HCT116 (cell line): ENCODE measurements at places on chromosomes 1 and 21.

- DNase-seq = peak; percentile 67
These were observed 44.4 kb upstream of the RABGAP1L start for GRCh38 chr1:174114788-174115448.

GRCh38 chr1:223233019-223233409, 90.0 kb upstream of the TLR5 start:
- DNase-seq = no peak

- no peak for DNase-seq
These were observed 16.3 kb downstream of the SOX13 start for GRCh38 chr1:204089044-204089751.

GRCh38 chr1:22142315-22143064, 407 bp downstream of the WNT4 start:
- DNase-seq = no peak

DNA sequence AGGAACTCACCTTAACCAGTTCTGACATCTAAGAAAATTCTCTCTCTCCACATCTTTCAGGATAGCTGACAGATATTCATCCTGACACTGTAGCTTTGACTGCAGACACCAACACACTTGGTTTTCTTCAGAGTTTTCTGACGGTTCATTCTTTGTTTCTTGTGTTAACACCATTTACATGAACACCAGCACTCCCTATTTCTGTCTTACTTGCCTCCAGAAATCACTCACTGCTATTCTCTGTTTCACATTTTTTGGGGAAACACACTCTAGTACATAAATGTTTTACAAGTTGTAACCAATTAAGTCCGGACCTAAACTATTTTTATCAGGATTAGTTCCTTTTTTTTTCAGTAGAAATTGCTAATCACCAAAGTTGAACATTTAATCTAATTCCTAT, 15.4 kb downstream of the FLVCR1 start:
- DNase-seq = no peak

DNA sequence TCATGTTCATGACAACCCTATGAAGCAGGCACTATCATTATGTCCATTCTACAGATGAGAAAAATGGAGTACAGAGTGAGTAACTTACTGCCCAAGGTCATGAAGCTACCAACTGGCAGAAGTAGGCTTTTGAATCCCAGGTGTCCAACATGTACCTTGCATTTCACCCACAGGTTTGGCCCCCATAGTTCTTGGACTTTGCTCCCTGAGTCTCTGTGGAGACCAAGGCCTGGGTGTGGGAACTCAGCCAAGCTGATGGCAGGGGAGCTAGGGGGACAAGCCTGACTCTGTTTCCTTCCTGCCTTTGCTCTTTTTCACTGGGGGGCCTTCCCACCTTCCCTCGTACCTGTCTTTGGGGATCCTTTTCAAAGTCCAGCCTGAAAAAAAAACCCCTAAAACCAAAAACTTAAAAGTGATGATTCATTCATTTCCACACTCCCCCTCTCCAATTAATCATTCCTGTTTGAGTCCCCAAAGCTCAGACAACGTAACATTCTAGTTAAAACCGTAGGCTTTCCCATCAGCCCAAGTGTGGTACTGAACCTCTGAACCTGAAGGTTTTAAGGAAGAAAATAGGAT, 8.5 kb upstream of the TTC22 start:
- DNase-seq = no peak

DNA sequence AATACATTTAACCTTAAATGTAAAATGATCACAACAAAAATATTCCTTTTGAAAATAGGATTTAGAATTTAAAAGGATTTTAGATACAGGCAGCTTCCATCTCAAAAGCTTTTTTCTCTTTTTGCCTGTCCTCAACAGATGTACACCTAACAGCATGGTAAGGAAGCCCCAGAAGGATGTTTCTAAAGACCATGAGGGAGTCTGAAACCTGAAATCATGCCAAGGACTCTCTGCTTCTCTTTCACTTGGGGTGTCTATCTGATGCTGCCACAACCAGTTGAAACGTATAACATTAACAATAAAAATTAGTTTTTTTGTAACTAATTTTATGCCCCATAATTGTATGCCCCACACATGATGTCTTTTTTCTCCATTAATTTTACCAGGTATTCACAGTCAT, 5.4 kb upstream of the ZNF281 start:
- no peak for DNase-seq

GRCh38 chr1:61102041-61102440, 19.7 kb downstream of the NFIA start:
- no peak for DNase-seq

- no peak for DNase-seq
These were observed 23.5 kb downstream of the PEX14 start for GRCh38 chr1:10498231-10498630.

- no peak for DNase-seq
These were observed 221.7 kb downstream of the C1orf94 start for GRCh38 chr1:34398241-34398915.

GRCh38 chr1:78104322-78104721, 58.6 kb downstream of the GIPC2 start:
- DNase-seq = no peak

- no peak for DNase-seq
These were observed 1.3 kb upstream of the LMOD1 start for GRCh38 chr1:201947697-201948008.

GRCh38 chr1:109252167-109252892, 3.0 kb downstream of the CELSR2 start:
- DNase-seq = no peak

DNA sequence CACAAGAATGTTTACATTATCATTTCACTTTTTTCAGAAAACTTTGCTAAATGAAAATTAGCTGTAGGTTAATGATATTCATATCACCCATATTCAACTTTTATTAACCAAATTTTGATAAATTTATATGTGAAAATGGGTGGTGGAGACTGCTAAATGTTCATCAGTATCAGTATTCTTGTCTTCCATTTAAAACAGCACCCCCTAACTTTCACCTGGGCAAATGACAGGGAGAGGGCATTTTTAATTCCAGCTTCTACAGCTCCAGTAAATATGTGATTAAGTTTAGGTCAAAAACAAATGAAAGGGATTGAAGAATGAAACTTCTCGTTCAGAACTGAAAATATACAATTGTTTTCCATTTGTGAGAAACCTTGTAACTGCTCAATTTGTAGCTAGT, 722.2 kb downstream of the KCNT2 start:
- DNase-seq = peak; percentile 3

DNA sequence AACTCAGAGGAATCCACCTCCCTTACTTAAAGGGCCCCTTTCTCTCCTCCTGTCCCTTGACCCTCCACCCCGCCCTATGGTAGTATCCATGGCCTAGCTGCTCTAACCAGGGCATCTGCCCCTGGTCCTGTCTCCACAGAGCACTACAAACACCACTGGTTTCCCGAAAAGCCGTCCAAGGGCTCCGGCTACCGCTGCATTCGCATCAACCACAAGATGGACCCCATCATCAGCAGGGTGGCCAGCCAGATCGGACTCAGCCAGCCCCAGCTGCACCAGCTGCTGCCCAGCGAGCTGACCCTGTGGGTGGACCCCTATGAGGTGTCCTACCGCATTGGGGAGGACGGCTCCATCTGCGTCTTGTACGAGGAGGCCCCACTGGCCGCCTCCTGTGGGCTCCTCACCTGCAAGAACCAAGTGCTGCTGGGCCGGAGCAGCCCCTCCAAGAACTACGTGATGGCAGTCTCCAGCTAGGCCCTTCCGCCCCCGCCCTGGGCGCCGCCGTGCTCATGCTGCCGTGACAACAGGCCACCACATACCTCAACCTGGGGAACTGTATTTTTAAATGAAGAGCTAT, 1.7 kb downstream of the BTG2 start:
- DNase-seq = no peak

DNA sequence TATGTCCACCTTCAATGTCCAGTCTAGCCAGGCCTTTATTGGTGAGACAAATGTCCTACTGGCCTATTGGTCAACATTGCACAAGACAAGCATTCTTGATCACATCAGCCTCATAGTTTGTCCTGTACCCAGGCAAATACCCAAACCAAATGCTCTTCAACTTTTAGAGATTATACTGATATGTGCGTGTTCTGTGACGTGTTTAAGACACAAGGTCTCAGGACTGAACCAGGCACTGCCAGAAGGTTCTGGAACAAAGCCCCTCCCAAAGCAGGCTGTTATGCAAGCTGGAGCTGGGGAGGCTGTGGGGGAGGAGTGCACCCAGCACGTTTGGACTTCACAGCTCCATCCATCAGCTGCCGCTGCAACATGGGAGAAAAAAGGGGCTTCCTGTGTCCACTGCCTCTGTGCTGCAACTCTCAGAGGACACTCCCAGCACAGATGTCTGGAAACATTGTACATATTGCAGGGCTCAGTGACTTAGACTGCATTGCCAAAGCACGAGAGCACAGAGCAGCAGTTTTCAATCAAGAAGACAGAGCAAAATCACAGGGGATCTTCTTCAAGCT, 45.9 kb downstream of the NID1 start:
- DNase-seq = no peak

GRCh38 chr1:71587961-71588360, 507.1 kb upstream of the ZRANB2 start:
- DNase-seq = no peak

- no peak for DNase-seq
These were observed 9.3 kb upstream of the IKBKE start for GRCh38 chr1:206460836-206461426.

- DNase-seq = no peak
These were observed 809 bp downstream of the SYT11 start for GRCh38 chr1:155859881-155860871.

DNA sequence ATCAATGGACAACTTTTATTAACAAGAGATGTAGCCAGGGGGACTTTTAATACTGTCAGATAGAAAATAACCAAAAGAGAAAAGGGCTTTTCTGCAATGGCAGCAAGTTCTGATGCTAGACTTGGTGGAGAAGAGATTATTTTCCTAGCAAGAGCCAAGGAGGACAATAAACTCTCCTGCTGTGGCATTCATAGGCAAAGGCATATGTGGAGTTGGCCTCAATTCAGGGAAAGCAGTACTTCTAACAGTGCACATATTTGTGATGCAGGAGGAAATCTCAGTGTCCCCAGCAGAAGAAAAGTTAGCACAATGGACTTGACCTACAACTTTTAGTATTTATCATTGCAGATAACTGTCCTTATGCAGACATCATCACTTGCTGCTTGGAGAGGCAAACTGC, 75.1 kb upstream of the GRIK1 start:
- DNase-seq = no peak

DNA sequence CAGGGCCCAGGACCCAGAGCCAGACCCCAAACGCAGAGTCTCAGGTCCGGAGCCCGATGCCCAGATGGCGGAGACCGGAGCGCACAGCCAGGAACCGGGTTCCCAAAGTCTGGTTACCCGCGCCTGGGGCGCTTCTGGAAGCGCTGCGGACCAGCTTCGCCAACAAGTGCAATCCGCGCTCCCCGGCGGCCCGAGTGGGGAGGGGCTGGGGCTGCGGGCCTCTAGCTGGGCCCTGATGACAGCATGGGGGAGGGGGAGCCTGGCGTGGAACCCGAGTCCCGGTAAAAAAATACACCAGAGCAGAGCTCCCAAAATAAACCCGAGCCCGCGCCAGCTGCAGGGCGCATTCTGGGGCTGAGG, 494 bp downstream of the NT5C1A start:
- DNase-seq = no peak

- DNase-seq = no peak
These were observed 14.9 kb upstream of the LRRC3 start for GRCh38 chr21:44440241-44441040.

- DNase-seq = no peak
These were observed 22.9 kb upstream of the LEFTY2 start for GRCh38 chr1:225963735-225964530.

DNA sequence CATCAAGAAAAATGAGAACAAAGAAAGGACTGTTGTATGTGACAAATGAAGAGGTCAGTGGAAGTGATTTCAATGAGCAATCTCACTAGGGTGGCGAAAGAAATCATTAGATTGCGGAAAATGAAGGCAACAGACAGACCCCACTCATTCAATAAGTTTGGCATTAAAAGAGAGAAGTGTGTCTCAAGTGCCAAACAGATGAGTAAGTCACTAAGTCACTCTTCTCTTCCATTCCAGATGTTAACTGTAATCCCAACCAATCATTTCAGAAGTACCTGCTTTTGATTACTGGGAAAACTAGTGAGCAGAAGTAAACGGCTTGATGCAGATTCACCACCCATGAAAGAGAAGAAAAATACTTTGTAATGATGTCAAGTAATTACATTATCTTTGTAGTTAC, 144.3 kb upstream of the PRMT6 start:
- DNase-seq = no peak

DNA sequence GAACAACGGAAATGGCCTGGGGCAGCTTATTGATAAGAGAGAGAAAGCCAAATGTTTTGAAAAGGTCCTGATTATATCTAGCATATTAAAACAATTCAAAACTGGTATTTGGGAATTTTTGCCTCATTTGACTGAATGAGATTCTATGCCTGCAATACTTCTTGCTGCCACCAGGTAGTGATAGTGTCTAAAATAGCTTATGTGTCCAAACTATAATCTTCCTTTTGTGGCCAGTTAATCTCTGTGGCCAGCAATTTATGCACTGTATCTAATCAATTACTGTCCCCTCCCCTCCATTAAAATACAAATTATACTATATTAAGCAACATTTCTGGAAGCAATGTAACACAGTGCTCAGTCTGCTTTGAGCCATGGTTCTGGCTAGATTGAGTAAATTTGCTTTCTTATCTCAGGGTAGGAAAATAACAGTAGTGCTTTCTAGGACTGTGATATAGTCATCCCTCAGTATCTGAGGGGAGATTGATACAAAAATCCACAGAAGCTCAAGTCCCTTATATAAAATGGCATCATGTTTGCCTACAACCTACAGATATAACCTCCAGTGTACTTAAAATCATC, 91.8 kb downstream of the FOXD2 start:
- no peak for DNase-seq

GRCh38 chr1:53518775-53519174, 59.6 kb downstream of the DMRTB1 start:
- DNase-seq = no peak

DNA sequence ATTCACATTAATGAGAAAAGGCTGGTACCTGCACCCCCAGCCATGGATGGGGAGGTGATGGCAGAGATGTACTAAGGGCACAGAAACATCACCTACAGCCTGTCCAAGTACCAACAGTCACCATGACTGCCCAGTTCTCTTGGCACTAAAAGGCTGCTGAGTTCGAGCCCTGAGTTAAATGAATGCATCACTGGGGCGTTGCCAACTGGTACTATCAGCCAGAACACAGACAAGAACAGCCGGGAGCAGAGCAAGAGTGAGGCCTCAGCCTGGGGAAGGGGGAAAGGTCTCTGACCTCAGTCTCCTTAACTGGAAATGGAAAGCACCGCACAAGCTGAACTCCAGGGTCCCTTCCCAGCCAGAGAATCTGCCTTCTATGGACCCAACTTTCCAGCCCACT, 60.5 kb downstream of the GLIS1 start:
- no peak for DNase-seq

GRCh38 chr21:37405629-37406028, 39.1 kb downstream of the DYRK1A start:
- DNase-seq = no peak
